Stimulated activated CD8-positive, alpha-beta memory T cell treated with anti-CD3 and anti-CD28 coated beads, Interleukin-7, amount 100 ng/mL, for 1 hour (primary cell): ENCODE measurements at places on chromosomes 3 and 15.

DNA sequence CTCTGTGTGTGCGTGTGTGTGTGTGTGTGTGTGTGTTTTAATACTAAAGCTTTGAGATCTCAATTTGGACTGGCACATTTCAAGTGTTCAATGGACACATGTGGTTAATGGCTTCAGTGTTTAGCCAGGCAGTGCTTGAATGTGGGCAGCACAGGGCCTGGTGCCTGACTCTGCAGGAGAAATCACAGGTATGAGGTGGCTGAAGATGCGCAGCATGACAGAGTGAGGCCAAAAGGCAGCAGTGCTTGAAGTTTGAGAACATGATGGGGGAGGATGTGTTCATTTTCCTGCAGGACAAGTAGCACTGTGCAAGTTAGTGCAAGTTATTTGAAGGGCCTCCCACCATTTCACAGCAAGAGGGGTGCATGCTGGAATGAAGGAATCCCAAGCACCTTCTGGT is 620.5 kb upstream of the TBL1XR1 start:
- no peak for DNase-seq

DNA sequence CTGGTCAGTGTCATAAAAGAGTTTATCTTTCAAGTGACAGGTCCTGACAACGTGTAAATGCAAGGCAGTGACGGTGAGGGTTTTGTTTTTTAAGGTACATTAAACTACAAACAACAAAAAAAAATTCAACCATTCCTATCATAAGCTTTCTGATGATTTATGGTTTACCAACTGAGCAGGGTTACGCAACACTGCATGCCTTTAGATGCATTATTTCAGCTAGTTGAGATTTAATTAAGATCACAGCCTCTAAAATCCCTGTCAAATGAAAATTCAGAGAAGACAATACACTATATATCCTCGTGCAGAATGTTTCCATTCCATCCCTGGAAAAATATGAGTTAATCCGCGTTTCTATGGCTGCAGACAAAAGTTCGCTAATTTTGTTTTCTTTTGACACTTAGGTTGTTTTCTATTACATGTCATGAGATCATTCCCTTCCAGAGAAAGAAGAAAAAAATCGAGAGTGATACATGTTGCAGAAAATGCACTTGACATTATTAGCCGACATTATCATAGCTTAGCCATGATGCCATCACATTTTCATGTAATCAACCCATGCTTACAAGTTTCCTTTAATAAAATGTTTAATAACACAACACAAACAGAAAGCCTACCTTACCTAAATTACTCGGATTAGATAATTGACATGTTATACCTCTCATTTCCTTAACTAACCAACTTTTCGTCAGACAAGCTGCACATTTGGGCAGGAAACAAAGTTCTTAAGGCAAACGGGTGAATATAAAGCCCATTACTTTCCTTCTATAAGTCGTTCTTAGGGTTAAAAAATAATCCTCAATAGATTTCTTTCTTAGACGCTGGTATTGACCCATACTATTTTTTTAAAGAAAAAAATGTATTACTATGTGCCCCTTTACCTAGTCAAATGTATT is 521.2 kb downstream of the FOXP1 start:
- DNase-seq = no peak

DNA sequence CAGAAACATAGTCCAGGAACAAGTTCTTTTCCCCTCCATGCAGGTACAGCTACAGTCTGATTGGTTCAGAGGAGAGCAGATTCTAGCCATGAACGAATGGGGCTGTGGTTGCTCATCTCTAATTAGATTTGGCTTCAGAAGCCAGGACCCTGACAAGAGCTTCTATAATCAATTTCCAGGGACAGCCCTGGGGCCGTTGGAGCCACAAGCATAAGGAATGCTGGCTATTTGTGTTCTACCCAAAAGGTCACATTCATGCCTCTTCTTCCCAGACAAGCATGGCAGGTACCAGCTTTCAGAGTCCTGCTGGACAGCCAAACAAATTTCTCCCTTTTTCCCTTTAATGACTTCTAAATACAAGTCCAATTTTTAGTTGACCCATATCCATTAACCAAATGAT is 215.5 kb upstream of the LRTM1 start:
- DNase-seq = no peak

DNA sequence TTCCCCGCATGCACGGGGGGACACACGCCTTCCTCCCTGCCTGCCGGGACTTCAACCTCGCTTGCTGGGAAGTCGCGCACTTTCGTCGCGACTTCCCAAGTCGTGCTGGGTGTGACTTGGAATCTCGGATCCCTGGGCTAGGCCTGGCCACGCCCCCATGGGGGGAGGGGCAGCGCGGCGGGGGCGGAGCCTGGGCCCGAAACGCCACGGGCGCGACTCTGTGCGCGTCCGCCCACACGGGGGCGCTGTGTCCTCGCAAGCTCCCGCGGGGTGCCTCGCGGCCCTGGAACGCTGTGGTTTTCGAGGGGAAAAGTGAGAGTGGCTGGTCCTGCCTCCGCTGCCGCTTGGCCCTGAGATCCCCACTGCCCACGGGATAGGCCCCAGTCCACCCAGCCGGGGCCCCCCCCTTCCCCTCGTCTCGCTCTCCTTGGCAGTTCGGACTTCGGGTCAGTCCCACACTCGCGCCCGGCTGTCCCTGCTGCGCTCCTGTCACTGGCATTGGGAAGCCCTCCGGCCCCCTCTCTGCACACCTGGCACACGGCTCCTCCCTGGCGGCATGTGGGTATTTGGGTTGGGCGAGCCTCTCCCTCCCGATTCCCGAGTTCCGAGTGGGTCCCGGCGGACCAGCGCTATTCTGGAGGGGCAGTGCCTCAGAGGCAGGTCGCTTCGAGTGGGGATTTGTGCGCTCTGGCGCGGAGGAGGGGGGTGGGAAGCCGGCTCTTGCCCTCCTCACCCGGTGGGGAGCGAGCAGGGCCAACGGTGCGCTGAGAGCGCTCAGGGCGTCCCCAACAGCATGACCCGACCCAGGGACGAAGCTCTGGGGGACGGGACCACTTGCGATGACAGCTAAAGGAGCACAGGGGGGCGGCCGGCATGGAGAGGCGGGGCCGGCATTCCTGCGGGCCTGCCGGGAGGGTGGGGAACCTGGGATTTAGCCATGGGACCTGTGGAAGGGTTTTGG is 23.6 kb downstream of the SEC61A1 start:
- DNase-seq = peak; percentile 74

DNA sequence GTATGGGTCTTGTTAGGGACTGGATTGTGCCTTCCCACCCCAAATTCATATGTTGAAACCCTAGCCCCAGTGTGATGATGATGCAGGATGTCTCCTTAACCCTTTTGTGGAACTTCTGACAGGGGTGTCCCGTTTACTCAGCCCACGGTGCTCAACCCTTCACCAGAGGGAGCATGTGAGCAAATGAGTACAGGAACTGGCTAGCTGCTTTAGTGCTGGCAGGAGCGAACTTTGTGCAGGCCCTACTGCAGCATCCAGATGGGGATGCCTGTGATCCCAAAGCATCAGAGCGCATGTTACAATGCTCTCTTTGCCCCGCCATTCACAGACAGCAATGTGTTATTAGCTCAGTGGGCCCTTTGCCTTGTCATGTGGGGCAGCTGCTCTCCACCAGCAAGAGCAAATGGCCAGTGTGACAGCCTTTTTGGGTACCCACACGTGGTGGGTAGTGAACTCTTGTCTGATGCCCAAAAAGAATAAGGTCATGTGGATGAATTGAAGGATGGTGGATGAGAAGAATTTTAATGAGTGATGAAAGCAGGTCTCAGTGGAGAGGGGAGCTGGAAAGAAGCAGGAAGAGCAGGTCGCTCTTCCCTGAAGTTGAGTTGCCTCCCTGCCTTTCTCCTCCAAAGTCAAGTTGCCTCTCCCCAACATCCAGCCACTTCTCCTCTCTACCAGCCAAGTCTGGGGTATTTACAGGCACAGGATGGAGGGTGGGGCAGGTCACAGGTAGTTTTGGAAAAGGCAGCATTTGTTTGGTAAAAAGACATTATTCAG is 63.3 kb upstream of the STRIT1 start:
- DNase-seq = no peak

GRCh38 chr15:62060896-62061280 is 641 bp upstream of the VPS13C start:
- DNase-seq = no peak

GRCh38 chr3:116877968-116878367 is 168.4 kb downstream of the TUSC7 start:
- no peak for DNase-seq

GRCh38 chr3:185328324-185329004 is 34.5 kb upstream of the MAP3K13 start:
- DNase-seq = no peak

DNA sequence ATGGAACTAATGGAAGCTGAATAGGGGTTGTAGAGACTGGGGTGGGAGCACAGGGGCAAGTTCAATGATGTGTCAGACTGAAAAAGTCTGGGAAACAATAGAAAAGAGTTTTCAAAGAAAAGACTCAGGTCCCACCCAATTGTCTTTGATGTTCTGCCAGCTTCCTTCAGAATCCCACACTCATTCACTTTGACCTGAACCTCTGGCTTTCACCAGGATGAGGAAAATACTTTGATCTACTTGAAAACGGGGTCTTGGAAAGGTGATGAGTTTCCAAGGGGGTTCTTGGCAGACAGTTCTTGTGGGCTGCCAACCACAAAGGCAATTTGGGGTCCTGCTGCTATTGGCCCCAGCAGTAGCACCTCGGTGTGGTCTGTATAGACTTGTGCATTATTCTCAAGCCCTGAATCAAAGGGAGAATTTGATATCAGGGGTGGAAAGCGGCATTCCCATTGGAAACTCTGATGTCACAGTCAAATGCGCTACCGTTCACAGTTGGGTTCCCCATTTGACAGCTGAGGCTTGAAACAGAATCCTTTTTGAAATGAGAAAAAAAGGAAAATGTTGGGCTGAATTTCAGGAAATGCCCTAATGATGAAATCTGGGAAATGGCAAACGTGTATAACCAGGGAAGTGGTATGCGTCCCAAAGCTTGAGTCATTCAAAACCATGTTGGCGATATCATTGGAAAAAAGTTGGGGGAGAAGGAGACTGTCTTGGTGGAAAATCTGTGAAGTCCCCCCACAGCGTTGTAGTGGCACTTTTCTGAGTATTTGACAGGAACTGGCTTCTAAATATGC is 229.2 kb upstream of the LRTM1 start:
- no peak for DNase-seq

GRCh38 chr3:143514109-143514508 is 334.2 kb downstream of the SLC9A9 start:
- DNase-seq = no peak

DNA sequence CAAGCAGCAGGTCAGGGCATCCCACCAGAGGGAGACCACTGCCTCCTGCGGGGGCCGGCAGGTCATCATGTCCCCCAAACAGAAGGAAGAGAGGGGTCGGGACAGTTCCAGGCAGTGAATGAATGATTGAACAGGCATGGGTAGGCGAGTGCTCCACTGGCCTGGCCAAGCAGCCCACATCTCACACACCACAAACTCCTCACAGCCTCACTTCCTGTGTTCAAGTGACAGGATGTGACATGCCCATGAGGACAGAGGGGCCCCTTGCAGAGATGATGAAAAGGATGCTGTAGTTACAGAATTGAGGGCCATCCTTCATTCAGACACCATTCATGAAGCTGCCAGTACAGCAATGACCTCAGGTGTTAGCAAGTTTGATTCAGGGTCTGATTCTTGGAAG is 3.7 kb downstream of the IQSEC1 start:
- peak; percentile 19 for DNase-seq

GRCh38 chr3:67509471-67510075 is 144.8 kb downstream of the SUCLG2 start:
- DNase-seq = no peak

DNA sequence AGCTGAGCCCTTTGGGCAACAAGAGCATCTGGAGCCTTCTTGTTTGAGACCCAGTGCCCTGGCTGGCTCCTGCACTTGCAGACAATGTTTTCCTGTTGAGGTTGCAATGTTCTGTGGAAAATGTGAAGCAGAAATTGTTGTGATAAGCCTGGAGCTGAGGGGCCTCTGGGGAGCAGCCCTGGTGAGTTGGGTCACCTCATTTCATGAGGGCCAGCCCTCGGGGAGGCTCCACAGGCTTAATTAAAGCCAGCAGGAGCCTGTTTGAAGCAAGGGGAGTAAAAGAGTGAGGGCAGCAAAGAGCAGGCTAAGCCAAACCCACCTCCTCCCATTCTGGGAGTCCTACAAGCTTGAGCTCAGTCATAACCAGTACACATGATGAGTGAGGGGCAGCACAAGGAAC is 154.3 kb downstream of the ALDH1A2 start:
- no peak for DNase-seq

DNA sequence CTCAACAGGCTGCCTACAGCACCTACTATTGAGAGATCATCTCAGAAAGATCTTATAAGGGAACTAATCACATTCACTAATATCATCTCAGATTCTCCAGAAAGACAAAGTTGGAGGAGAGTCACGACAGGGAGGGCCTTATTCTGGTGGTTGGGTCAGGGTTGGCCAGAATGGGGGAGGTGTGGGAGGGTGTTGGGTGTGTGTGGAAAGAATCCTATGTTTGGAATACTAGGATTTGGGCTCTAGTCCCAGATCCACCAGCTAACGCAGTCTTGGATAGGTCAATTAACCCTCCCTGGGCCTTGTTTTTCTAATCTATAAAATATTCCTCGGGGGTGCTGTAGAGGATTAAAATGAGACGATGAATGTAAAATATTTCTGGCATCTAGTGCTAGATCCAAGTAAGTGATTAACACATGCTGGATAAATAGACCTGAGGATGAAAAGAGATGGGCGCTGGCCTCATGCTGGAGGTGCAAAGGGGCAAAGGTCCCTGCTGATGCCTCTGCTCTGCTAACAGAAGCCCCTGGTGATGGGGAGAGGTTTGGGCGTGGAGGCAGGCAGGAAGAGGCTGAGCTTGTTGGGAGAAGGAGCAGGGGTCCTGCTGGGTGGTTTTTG is 67.6 kb upstream of the ETV5 start:
- DNase-seq = no peak

DNA sequence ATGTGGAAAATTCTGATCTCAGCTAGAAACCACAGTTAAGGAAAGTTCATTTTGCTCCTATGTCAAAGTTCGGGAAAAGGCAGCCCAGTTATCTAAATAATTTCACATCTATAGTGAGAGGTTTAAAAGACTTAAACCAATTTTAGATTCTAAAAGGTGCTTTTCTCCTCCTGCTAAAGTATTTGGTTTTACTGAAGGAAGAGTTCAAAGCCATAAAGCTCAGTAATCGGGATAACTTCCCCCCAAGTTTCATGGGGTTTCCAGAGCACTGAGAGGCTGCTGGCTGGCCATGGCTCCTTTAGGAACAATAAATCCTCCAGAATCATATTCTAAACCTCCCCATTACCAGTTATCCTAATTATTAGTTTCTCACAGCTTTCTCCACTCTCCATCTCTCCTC is 38.2 kb downstream of the ZIC4 start:
- no peak for DNase-seq

- no peak for DNase-seq
Observed at GRCh38 chr3:18249126-18249525, 176.0 kb downstream of the SATB1 start.

GRCh38 chr3:56209982-56210751 is 258.1 kb downstream of the ERC2 start:
- DNase-seq = no peak
